ENCODE measurements at places on chromosomes 3 and 15.

DNA sequence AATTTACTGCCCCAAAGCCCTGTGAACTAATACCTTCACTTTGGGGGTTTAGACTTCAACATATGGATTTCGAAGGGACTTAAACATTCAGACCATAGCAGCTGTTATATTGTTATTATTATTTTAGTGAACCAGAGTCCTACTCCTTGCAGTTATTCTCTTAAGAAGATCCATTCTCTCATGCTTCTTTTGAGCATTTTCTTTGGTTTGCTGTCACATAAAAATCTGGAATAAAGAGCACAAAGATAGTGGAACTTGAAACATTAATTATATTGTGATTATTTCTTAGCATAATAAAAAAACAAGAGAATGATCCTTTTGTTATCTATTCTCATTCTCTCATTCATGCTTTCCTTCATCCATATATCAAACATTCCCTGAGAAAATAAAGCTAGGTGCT, 166.4 kb upstream of the GBE1 start:
- DNase-seq: no peak

- no peak for DNase-seq
Observed at GRCh38 chr15:29740692-29741311, 81.5 kb downstream of the TJP1 start.

DNA sequence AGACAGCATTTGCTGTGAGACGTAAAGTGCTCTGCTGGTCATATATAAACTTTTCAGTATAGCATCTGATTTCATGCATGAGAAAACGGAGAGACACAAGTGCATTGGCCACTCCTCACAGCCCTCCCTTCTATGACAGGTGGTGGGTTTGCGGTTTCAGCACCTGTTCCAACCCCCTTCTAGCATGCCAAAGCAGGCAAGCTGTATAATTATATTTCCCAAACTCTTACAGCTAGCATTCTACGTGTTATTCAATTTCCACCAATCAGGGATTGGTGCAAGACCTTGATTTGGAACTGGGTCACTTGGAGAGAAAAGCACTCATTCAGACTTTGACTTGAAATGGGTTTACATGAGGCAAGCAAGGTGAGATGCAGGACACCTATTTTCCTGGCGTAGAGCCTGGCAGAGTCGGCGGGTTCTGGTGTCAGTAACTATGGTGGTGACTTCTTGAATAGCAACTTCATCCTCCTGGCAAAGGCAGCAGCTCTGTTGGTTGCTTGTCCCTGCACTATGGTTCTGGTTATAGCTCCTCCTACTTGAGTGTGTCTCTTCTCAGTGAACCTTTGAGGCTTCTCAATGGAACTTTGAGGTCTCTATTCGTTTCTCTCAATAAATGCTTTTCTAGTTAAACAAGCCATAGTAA, 356.5 kb downstream of the TBL1XR1 start:
- DNase-seq: no peak

- peak; percentile 34 for DNase-seq
Observed at GRCh38 chr3:143970773-143971358, 757 bp upstream of the DIPK2A start.

DNA sequence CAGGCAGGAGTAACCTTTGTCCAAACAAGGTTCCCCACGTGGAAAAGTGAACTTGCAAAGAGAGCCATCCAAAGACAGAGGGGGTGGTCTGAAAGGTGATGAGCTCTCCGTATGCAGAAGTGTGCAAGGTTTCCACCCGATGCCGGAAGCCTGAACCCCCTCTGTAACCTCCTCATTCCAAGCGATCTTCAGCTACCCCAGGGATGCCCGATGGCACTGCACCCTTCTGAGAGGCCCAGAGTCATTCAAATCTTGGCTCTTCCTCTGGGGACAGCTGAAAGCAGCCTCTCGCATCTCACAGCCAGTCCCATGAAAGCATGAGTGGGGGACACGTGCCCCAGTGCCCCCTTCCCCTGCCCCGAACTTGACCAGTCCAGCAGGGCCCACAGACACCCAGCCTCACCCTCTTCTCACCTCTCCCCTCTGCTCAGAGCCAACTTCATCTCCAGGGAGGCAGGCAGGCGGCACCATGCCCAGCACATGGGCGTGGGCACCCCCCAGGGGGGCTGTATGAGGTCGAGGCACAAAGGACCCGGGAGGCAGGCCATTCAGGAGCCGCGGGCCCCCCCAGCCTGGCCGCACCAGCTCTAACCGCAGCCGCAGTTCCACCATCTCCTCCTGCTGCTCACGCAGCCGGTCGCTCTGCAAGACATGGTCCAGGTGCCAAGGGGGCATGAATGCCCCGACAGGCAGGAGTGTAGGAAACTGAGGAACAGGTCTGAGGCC, 8.7 kb downstream of the KIF7 start:
- no peak for DNase-seq

- no peak for DNase-seq
Observed at GRCh38 chr15:58038426-58039078, 27.0 kb downstream of the ALDH1A2 start.

DNA sequence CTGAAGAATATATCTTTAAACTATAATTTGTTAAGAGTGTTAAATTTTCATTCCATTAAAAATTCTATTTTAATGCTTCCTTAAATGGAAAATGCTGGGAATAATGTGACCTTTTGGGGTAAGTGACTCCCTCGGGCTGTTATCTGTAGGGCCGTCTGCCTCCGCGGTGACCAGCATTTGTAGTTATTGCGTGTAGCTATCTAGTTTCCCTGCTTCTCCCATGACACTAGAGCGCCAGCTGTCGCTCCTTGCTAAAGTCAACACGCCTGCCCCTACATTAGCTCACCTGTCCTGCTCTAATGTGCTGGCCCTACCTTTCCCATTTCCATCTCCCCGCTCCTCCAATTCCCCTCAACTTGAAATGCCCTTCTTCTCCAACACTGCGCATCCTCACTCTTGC, 12.4 kb upstream of the CHRM5 start:
- DNase-seq: no peak

- DNase-seq: no peak
Observed at GRCh38 chr15:46685096-46685495, 1032.2 kb upstream of the SEMA6D start.

GRCh38 chr15:67186688-67187087, 67.8 kb downstream of the AAGAB start:
- no peak for DNase-seq

DNA sequence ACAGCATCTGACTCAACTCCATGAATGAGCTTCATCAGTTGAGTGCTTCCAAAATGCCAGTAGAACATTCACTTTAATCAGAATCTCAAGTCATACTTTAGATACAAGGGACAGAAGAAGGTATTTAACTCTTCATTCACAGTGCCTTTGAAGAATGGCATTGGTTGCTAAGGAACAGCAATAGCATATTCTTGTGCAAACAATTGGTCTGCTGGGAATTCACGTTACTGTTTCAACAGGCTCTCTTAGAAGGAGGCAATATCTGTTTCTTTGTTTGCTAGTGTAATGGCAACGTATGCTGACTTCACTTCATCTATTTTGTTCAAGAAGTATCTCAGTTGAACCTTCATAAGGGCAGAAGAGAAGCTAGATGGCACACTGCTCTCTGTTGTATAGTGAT, 113.9 kb downstream of the TMEM108 start:
- DNase-seq: no peak

GRCh38 chr3:50288387-50289007, 3.7 kb downstream of the IFRD2 start:
- DNase-seq: no peak

DNA sequence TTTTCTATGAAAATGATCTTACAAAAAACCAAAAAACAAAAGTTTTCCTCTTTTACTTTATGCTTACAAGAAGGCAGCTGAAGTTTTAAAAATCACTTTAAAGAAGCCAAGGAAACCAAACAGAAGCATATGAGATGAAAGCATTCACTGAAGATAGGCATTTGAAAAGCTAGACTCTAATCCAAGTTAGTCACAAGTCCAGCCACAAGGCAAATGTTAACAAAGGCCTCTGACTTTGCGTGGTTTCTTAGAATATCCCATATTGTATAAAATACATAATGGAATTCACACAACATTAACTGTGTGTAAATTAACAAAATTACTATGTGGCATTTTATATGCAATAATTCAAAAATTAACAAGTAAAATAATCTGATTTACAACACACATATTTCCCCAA, 17.7 kb downstream of the MRPL3 start:
- no peak for DNase-seq

DNA sequence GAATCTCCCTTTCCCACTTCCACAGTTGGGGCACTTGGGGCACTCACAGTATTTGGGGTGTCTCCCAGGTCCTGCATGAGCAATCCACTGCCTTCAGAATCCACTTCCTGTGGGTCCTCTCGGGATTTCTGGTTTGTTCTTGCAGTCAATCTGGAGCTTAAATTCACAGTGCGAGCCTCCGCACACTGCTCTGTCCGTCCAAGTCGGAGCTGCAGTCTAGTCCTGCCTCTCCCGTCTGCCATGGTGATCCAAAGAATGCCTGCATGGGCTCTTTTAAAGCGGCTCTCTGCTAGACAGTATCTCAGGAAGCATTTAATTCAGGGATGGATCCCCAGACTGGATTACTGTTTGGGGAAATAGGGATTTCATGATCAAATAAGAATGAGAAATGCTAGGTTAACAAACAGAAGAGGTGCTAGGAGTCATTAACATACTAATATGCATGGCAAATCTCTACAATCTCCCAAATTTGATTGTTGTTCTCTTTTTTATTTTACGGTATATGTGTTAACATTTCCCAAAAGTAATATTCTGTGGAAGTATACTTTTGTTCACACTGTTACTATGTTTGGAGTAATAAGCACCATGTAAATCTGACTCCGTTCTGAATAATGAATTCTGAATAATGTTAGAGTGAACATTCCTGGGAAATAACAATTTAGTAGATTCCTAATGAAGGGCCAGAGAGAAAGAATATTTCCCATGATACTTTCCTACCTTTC, 142.5 kb downstream of the HCN4 start:
- no peak for DNase-seq

- DNase-seq: no peak
Observed at GRCh38 chr3:69536306-69537020, 150.6 kb upstream of the FRMD4B start.

DNA sequence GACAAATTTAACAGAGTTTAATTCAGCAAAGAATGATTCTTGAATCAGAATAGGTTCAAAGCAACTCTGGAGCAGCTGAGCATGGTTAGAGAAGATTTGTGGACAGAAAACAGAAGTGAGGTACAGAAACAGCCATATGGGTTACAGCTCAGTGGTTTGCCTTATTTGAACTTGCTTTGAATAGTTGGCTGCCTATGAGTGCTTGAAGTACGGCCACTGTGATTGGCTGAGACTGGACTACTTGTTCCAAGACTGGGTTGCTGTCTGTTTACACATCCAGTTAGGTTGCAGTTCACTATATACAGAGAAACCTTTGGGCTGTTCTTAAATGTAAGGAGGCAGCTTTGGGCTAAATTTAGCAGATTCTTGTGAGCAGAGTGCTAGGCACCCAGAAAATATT, 79.4 kb upstream of the CADPS start:
- no peak for DNase-seq

DNA sequence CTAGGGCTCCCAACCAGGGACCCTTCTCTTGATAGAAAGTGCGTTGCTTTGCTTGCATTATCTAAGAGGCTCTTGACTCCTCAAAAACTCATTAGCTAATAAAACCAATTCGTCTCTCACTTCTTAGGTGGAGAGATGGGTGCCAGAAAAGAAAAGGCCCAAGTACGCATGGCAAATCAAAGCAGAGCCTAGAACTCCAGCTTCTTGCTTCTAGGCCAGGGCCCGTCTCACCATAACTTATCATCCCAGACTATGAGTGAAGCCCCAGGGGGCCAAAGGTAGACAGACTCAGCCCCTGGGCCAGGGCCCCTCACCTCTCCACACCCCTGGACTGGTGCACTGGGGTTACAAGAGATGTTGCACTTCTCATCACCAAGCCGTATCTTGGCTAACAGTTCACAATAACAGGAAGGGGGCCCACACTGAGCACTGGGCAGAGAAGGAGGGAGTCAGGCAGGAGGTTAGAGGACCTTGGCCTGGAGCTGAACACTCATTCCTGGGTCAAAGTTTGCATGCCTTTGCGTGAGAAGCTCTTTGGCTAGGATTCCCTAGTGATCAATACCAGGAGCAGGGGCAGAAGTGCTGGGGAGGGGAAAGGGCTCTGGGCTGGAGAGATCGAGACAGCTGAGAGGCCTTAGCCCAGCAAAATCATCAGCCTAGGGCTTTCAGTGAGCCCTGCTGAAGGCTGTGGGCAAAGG, 5.4 kb upstream of the CYP1A1 start:
- DNase-seq: no peak

- no peak for DNase-seq
Observed at GRCh38 chr3:81550415-81550814, 211.0 kb downstream of the GBE1 start.

GRCh38 chr15:59174835-59175831, 31.5 kb upstream of the LDHAL6B start:
- DNase-seq: no peak

DNA sequence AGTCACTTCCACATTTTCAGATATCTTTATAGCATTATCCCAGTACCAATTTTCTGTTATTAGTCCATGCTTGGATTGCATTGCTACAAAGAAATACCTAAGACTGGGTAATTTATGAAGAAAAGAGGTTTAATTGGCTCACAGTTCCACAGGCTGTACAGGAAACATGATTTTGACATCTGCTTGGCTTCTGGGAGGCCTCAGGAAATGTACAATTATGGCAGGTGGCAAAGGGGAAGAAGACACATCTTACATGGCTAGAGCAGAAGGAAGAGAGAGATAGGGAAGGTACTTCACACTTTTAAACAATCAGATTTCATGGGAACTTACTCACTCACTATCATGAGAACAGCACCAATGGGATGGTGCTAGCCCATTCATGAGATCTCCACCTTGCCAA, 172.3 kb upstream of the GPR149 start:
- DNase-seq: no peak

DNA sequence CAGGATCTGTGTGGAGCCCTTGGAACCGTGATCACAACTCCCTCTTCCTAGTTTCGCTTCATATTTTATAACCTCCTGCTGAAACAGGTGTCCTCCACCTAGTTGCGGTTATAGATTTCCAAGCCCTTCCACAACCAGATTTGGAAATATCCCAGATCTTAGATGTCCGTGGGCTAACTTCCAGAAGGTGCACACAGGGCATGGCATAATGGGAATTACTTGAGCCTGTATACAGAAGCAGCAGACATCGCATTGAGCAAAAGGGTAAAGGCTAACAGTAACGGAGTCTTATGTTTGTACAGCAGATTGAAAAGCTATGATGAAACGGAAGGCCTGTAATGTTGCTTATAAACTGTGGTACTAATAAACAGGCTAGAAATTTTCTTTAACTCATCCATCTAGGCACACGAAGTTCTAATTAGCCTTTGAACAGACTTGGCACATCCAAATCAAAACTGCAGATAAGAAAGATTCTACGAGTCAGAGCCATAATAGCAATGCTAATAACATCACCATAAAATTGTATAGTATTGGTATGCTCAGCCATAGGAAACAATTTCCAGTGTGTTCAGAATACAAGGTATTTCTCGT, 1.2 kb upstream of the USF3 start:
- DNase-seq: no peak
